ENCODE measurements at places on chromosomes 12 and 14.

- DNase-seq, result no peak
Observed at GRCh38 chr12:109477963-109478315, 505 bp downstream of the UBE3B start.

DNA sequence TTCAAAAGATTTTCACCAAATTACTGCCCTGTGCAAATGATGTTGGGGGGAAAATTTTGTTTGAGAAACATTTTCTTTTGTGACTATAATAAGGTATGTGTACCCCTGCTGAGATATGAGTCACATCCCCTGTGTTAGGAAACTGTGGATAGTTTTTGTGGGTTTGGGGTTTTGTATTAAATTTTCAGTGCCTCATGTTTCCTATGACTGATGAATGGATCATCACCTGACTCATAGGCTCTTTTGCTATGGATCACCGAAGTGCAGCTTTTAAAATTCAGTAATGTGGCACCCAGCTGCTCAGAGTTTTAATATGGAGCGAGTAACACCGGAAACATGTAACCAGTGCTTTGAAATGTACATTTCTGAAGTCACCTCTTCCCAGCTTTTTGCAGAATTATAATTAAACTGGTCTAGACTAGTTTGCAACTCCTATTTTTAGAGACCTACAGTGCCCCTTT lies 167.4 kb upstream of the HMGA2 start:
- no peak for DNase-seq

DNA sequence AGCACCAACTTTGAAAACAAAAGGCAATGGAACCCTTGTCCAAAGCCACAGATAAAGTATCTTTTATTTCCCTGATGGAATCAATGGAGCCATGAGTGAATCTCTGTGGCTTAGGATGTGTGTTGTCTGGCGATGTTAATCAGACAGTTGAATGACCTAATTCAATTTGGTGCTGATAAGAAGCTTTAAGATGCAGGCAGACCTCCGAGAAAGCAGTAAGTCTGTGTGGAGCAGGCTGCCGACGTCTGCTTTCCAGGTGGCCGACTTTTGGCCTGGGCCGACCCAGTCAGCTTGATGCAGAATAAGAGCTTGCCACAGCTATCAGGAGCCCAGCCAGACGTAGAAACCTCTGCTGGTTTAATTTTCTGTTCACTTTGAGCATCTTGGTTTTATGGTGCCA lies 21.1 kb upstream of the TMEM132C start:
- DNase-seq, result no peak

DNA sequence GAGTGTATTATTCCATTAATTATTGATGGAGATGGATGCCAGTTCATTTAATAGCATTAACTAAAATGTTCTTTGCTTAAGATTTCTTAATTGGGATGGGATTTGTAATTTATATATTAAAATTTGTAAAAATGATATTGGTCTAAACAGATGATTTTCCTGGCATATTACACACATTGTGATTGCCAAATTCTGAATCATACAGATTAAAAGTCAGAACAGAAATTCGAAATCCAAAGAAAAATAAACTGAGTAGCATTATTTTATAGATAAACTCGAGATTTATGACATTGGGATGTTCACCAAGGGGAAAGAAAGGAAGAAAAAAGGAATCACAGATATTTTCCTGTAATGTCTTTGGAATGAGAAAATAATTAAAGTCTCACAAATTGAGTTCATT lies 481.1 kb downstream of the CCER1 start:
- DNase-seq, result no peak

GRCh38 chr12:69024413-69024812 lies 91.4 kb upstream of the CPM start:
- no peak for DNase-seq

GRCh38 chr12:1171657-1172408 lies 180.8 kb downstream of the ERC1 start:
- DNase-seq, result peak; percentile 72

DNA sequence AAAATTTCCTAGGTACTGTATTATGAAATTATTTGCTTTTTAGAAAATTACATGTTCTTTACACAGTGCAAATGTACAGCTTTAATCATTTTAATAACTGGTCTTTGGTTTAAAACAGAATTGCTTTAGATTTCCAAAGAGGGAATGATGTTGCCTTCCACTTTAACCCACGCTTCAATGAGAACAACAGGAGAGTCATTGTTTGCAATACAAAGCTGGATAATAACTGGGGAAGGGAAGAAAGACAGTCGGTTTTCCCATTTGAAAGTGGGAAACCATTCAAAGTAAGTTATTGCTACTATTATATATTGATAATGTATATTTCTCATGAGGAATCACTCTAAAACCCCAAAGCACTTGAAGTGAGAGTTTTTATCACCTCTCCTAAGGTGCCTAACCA lies 13.4 kb downstream of the LGALS3 start:
- no peak for DNase-seq

GRCh38 chr12:94650143-94651056 lies at the start of gene TMCC3:
Gene TMCC3 (minus strand): TSS chr12:94650557. CDS start chr12:94650430, 127 bp downstream.
- peak; percentile 61 for DNase-seq
